ENCODE measurements at places on chromosomes 12 and 14.

- no peak for DNase-seq
Measured at GRCh38 chr14:23396126-23396525, 11.9 kb downstream of the MYH6 start.

DNA sequence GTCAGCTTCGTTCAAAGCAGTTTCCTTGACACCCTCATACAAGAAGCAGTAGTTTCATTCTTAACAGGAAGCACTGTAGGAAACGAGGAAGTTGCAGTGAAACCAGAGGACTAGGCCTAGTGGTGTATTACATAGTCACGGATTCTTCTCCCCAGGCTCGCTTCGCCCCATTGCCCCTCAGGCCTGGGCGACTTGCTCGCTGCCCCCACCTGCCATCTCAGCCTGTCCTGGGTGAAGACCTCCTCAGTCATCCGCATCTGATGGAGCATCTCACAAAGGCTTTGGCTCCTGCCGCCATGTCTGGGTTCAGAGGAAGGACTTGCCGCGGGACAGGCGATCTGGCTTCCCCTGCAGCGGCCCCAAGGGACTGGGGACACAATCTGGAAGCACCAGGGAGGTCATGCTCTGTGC lies 93.5 kb downstream of the LMNTD1 start:
- DNase-seq, result peak; percentile 50

- no peak for DNase-seq
Measured at GRCh38 chr14:32728976-32729375, 209.7 kb upstream of the NPAS3 start.

DNA sequence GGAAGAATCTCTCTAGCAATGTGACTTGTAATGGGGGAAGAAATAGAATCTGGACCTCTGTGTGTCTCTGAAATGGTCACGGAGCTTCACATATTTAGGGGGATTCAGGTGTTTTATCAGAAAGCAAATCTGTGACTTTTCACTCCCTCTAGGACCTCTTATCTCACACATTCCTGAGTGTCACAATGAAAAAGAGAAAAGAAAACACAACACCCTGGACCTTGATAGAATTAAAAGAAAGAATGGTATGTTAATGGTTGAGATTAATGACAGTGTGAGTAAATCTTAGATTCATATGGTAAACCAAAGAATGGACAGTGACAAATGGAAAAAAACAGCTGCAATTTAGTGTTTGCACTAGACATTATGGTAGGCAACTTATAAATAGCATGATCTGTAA lies 68.5 kb downstream of the PKP2 start:
- DNase-seq, result no peak

Measured in NAMALWA (cell line).